ENCODE measurements at places on chromosomes 2 and 18.

DNA sequence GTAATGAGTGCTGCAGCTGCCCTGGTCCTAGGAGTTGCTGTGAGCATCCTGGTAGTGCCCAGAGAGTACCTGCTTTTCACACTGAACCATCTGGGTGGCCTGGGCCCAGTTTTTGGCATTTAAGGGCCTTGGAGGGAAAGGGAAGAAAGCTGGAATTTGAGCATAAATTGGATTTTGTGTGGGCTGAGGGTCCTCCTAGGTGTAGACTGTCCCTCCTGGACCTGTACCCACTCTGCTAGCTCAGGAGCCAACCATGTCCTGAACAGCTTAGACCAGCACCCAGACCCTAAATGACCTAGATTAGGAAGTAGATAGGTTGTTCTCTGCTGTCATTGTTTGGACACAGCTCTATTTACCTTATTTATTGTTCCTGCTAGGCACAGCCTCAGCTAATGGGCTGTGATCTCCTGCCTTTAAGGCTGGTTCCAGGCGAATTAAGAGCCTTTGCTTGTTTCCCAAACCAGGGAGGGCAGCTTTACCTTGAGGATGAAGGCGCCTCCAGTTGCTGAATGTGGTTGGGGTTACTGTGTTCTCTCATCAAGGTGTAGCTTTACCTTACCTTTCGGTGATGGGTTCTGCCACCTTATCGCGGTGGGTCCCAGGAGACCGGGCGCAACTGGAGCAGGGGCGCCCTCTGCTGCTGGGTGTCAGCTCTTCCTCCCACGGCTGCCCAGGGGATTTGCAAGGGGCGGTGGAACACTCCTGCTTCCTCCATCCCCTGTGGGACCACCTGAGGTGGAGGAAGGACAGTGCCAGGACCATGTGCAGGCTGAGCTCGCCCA lies 34.4 kb downstream of the ITGA6 start:
- peak; percentile 70 for DNase-seq

DNA sequence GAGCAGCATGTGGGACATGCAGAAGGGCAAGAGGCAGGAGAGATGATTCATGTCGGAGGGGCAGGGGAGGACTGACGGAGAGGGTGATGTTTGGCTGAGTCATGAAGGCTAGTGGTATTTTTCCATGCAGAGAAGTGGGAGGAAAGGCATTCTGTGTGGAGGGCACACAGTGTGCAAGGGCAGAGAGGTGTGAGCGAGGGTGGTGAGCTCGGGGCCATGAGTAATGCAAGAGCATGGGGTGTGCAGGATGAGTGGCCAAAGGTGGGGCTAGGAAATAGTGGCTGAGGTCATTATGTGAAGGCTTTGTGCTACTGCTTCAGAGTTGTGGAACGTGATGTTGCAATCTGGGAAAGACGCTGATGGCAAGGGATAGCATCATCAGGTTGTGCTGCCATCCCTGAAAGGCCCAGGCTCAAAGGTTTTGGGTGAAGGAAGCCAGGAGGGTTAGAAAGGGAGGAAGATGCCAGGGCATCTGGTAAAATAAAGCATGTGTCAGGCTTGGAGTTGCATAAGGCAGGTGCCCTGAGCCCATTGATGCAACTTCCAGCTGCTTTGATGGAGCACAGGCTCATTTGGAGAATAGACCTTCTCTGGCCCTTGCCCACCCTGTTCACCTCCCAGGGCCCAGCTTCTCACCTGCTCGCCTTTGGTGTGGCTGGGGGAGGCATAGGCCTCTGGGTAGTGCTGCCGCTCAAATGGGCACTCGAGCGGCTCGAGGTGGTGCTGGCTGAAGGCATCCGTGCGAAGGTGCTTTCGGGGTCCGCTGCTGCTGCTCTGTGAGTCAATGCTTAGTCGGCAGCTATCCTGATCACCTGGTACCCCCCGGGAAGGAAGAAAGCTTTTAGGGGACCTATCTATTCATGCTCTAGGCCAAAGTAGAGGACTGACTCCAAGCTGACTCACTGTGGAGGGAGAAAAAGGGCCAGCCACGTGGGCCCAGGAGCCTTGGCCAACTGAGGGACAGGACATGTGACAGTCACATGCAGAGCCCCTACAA lies 37.5 kb downstream of the PAX8 start:
- peak; percentile 57 for DNase-seq

DNA sequence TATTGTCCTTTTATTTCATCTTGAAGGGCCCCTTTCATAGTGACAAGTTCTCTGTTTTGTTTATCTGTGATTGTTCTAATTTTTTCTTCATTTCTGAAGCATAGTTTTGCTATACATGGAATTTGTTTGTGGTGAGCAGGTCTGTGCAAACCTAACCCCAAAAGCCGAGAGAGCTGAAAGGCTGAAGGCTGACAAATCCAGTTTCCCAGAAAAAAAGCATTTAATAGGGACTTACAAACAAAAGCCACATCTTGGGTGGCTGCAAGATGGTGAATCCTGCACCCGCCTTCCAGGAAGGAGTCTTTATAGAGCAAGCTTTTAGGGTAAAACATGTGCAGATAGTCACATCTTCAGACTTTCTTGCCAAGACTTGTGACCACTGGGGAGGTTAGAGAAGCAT lies 473.4 kb upstream of the TRIB2 start:
- DNase-seq: no peak

- no peak for DNase-seq
Measured at GRCh38 chr2:178860551-178860950, 53.3 kb upstream of the TTN start.

DNA sequence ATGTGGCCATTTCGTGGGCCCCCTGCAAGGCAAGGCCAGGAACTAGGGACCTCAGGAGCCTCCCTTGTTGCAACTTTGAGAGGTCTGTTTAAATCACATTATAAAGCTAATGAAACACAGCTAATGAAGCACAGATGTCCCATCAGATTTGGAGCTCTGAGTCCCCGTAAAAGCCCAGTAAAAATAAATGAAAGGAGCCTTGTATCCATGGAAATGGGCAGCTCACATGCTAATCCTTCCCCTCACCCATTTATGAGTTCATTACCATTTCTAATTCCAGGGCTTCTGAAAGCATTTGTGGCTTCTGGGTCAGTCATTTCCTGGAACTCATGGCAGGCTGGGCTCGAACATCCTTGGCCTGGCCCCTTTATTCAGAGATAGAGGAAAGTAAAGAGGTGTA lies 274.8 kb downstream of the SS18 start:
- DNase-seq: no peak

DNA sequence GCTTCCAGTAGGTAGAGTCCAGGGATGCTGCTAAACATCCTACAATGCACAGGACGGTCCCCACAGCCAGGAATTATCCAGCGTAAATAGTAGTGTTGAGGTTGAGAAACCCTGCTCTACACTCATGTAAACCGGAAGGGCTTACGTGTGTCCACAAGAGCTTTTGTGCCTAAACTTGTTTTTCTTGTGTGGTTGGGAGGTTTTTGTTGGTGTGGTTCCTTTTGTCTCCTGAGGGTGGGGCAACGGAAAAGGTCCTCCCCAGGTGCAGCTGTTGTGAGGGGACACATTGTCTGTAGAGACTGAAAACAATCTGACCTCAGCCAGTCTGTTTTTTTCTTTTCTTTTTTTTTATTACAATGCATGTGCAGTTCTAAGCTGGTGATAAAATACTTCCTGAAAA lies 72.7 kb upstream of the MGAT5 start:
- DNase-seq: no peak

DNA sequence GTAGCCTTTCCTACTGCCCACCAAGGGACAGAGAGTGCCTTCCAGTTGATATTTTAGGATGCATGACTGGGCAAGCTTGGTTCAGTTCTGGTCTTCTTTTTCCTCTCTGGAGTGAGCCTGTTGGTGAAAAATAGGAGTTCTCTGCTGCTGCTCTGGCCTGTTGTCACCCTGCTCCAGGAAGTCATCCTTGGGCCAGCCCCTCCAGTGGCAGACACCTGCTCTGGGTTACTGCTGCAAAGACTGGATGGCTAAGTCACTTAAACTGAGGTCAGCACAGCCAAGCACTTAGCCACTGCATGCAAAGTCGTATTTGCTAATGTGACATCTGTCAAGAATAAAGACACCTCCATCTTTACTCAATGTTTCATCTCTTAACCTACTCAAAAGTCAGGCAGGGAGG lies 219.6 kb upstream of the ID2 start:
- no peak for DNase-seq

DNA sequence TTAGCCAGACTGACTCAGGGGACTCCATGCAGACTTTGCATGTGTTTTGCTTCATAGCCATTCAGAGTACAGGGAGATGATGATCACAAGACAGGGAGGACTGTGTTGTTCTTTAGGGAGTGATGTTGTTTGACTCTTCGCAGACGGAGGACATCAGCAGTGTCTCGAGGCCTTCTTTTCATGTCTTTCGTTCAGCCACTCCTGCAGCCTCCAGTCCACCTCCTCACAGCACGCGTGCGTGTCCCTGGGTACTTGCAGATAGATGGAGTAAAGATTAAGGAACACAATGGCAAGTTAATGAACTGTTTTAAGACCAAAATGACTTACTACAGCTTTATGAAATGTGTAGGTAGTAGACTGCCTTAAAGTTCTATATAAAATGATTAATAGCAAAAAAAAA lies 114.7 kb downstream of the MAP4K4 start:
- DNase-seq: no peak

- peak; percentile 80 for DNase-seq
Measured at GRCh38 chr2:25215948-25216679, 47.7 kb upstream of the POMC start.

DNA sequence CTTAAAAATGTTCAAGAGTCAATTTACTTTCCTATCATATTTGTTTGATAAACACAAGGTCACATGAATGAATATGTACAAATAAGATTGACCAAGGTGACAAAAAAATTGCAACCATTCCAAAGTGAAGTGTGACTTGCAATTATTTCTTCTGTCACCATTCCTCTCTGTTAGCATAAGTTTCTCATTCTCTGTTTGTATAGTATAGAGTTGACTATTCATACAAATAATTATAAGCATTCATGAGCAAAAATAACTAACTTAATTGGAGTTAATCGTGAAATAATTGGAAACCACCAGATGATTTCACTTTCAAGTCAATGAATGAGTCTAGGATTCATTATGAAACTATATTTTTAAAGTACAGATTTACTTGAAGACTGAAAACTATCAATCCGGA lies 42.1 kb downstream of the PGAP1 start:
- DNase-seq: no peak

GRCh38 chr2:119696005-119696404 lies 17.0 kb downstream of the TMEM177 start:
- DNase-seq: no peak

- no peak for DNase-seq
Measured at GRCh38 chr2:237752761-237753165, 45.8 kb upstream of the RBM44 start.

- DNase-seq: no peak
Measured at GRCh38 chr2:69082430-69082997, 69.5 kb downstream of the ANTXR1 start.

GRCh38 chr18:9619545-9619944 lies 5.2 kb upstream of the PPP4R1 start:
- no peak for DNase-seq

DNA sequence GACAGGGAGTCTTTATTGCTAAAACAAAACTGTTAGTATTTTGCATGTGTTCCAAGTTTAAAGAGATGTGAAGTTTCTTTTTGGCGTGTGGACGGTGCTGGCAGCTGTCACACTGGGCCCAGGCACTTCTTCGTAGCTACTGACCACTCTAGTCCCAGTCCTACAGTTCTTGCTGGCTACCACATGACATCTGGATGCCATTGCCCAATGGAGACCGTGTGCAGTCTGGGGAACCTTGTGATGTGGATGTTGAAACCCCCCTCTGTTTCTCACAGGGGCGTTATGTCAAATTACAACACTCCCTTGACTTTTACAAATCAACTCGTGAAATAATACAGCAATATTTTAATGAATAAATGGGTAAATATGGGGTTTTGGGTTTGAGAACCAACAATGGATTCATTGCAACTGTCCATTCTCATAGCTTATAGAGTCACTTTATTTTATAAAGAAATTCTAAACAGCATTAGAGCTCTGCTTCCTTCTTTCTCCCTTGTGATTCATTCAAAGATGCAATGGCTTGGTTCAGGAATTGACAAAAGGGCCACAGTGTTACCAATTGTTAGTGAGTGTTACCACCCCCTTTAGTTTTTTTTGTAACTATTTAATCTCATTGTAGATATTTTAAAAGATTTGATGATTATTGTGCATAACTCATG lies 1.2 kb downstream of the GPD2 start:
- no peak for DNase-seq

DNA sequence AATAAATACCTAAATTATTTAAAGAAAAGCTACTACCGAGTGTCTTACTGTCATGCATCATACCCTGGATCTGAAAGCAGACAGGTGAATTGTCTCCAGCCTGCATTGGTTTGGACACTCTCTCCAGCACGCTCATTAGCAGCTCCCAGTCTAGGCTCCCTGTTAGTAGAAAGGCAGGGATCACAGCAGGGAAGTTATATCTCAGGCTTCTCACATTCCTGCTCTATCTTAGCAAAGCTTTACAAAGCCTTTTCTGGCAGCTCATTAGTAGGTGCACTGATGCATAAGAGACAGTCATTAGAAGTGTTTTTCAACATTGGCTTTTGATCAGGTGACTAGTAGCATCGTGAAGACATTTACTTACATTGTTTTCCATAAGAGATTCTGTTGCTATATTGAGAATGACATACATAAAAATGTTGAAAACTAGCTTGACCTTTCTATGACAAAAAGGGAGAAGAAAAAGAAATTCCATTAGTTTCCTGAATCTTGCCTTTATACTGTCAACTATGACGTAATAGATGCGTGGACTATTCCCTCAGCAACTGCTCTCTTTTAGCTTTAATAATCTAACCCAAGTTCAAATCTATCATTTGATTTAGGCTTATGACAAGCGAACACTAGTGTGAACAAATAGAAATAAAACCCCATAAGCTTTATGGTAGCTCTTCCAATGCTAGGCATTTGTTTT lies 408.7 kb upstream of the KCNH7 start:
- DNase-seq: no peak

- DNase-seq: no peak
Measured at GRCh38 chr18:71106701-71107100, 817.9 kb downstream of the SOCS6 start.

- DNase-seq: no peak
Measured at GRCh38 chr18:24534737-24535136, 74.3 kb downstream of the HRH4 start.

DNA sequence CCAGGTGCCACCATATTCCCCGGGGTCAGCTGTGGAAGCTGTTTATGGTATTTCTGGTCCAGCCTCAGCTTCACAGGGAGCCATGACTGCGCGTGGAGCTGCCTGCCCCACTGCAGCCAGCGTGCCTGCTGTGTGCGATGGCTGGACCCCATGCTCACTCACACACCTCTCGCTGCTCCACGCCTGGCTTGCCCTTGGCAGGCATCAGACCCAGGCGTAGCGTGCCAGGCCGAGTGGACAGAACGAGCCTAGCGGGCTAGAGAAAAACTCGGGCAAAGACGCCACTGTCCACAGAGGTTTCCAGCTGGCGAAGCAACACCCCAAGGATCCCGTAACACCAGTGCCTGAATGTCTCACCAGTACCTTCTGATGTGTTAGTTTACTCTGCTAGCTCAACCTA lies 42.9 kb upstream of the PEX13 start:
- DNase-seq: no peak

DNA sequence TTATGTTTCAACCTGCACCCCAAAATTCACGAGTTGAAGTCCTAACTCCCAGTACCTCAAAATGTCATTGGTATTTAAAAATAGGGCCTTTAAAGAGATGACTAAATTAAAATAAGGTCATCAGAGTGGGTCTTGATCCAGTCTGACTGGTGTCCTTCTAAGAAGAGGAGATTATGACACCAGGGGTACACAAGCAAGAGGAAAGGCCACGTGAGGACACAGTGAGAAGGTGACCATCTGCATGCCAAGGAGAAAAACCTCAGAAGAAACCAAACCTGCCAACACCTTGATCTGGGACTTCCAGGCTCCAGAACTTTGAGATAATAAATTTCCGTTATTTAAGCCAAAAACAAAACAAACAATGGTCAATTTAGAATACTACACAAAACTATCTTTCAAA lies 22.6 kb downstream of the ROCK2 start:
- no peak for DNase-seq
